NCI-H1417 (cell line): ENCODE measurements at places on chromosomes 16 and 17.

GRCh38 chr16:85722128-85722893 lies 28.6 kb downstream of the C16orf74 start:
- peak; percentile 28 for DNase-seq

DNA sequence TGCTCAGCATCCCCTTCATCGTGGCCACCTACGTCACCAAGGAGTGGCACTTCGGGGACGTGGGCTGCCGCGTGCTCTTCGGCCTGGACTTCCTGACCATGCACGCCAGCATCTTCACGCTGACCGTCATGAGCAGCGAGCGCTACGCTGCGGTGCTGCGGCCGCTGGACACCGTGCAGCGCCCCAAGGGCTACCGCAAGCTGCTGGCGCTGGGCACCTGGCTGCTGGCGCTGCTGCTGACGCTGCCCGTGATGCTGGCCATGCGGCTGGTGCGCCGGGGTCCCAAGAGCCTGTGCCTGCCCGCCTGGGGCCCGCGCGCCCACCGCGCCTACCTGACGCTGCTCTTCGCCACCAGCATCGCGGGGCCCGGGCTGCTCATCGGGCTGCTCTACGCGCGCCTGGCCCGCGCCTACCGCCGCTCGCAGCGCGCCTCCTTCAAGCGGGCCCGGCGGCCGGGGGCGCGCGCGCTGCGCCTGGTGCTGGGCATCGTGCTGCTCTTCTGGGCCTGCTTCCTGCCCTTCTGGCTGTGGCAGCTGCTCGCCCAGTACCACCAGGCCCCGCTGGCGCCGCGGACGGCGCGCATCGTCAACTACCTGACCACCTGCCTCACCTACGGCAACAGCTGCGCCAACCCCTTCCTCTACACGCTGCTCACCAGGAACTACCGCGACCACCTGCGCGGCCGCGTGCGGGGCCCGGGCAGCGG lies 3.2 kb downstream of the UTS2R start:
- DNase-seq, result no peak

GRCh38 chr17:18257982-18258355 lies 569 bp downstream of the FLII start:
- DNase-seq, result peak; percentile 61

GRCh38 chr16:11564046-11564926 lies 22.4 kb downstream of the LITAF start:
- no peak for DNase-seq

DNA sequence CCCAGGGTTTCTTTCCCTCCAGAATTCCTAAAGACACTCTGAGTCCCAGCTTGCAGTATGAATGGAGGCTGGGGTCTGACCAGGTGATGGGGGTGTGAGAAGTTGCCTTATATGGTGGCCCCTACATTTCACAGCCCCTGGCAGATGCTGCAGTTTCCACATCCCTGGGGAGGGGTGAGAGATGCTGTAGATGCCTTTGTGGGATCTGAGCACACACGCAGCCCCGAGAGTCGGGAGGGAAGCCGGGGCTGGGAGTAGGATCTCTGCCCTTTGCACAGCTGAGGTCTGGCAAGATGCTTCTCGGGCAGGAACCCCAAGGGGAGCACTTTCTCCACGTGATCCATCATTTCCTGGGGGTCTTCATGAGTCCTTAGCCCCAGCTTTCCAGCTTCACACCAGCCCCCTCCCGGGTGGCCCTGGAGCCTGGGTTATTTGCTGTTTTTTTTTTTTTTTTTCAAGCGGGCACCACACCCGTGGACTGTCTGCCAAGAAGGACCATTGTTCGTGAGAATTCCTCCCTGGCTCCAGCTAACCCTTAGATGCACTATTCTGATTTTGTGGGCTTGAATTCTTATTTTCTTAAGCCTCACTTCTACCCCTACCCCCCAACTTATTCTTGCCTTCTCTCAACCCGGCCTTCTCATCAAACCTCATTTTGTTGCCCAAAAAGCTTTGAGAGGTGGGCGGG lies 50.6 kb downstream of the NTN1 start:
- no peak for DNase-seq

DNA sequence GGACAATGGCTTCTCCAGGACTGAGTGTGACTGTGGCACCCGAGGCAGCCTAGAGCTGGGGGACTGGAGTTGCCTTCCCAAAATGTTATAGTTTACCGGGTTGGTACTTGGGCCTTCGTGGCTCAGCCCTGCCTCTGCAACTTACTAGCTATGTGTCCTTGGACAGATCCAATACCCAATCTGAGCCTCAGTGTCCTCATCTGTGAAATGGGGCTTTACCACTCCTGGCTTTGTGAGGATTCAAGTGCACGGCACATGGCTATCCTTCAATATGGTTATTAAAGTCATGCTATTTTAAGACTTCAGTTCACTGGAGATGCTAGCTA lies 9.6 kb downstream of the IRX5 start:
- DNase-seq, result no peak
